ENCODE measurements at places on chromosomes 6 and 20. TPM values are rescaled to one million over a fixed set of nuclear protein-coding genes. Genes with fewer than 3 reads are reported as not detected.
A peak's percentile ranks its signal among the peaks of the same experiment; 100 is the strongest.

- DNase-seq: peak; percentile 68
Observed at GRCh38 chr6:39934131-39934757, at the start of gene MOCS1. MOCS1 (minus strand) TSS chr6:39934462; CDS start chr6:39934417, 45 bp downstream.

GRCh38 chr6:40128127-40128526, 193.9 kb upstream of the MOCS1 start:
- no peak for DNase-seq

Gene FAM184A
- total RNA-seq: 1.0 TPM

- no peak for DNase-seq
Observed at GRCh38 chr20:64224351-64225170, 31.0 kb upstream of the PCMTD2 start.

DNA sequence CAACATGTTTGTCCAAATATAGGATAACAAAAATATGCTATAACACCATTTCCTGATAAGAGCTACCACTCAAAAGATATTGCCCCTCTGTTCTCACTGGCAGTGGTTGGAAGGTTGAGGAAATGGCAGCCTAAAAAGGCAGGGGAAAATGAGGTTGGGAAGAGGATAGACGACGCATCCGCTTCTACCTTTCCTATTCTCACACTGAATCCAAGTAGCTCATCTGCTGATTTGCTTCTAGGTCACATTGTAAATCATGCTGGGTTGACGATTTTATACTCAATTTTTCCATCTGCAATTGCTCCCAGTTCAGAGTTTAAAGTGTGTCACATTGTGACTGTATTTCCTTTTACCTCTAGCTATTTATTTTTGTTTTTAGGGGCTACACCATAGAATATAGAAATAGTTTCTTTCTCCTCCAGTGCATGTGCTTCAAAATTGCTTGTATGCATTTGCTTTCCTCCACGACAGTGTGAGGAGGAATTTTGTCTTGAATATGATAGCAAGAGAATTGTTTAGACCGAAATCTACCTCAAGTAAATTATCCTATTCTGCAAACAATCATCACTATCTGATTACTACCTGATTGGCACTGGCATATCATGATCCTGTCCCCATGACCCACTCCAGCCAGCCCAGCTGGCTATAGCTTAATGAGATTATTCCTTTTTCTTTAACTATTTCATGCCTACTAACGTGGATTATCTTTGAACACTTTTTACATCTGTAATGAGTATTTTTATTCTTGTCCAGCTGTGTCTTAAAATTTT, 179.6 kb upstream of the RAB32 start:
- DNase-seq: no peak

GRCh38 chr6:131183427-131184095, 48.3 kb downstream of the AKAP7 start:
- DNase-seq: no peak

Gene CDSN
- total RNA-seq: not detected

GRCh38 chr6:12335717-12336116, 45.6 kb downstream of the EDN1 start:
- DNase-seq: no peak

GRCh38 chr6:124400261-124400999, 561.8 kb upstream of the RNF217 start:
- DNase-seq: no peak

DNA sequence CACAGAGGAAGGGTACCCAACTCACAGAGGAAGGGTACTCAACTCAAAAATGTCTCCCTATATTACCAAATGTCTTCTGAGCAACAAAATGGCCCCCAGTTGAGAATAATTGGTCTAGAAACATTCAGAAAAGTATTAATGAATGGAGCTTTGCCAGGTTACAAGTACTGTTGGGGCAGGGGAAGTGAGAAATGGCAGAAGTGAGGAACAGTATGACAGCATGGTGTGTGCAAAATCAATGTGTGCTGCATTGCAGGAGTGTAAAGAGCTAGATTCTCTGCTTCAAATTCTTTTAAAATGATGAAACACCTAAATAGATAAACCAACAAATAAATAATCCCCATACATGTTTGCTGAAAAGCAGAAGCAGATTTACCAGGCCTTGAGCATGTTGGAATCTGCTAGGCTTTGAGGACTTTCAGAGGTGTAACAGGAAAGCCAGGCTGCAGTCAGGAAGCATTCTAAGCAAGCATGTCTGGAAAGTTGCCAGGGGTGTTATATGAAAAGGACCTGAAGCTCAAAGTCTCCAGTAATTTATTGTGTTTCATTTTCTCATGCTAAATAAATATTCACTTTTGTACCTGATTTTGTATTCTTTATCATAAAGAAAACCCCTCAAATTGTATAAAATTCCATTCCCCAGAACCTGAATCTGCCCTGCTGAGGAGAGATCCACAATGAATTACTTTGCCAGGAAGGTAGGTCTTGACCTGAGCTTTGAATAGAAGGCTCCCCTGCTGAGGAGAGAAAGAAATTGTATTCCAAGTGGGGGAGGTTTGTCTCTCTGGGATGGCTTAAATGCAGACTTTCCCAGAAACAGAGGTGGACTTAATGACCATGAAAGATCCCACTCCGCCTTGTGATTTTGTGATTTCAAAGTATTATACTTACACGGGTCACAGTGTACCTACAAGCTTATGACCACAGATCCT, 265.0 kb upstream of the MARCKS start:
- no peak for DNase-seq

GRCh38 chr6:158894193-158894592, 75.0 kb upstream of the EZR start:
- no peak for DNase-seq

GRCh38 chr20:20452254-20452676, 84.4 kb downstream of the INSM1 start:
- no peak for DNase-seq

Gene HLA-G
- not detected for total RNA-seq

GRCh38 chr20:49964964-49965780, 17.6 kb upstream of the SNAI1 start:
- no peak for DNase-seq

Data from liver (tissue), 10 donors.